GM20000 (cell line): ENCODE measurements at places on chromosomes 12 and 14.

GRCh38 chr14:23478109-23478759, 8.7 kb downstream of the NGDN start:
- DNase-seq = peak; percentile 49

GRCh38 chr12:109743076-109743910, 29.7 kb downstream of the FAM222A start:
- no peak for DNase-seq

- no peak for DNase-seq
Measured at GRCh38 chr12:32545413-32545980, 133.6 kb upstream of the DNM1L start.

DNA sequence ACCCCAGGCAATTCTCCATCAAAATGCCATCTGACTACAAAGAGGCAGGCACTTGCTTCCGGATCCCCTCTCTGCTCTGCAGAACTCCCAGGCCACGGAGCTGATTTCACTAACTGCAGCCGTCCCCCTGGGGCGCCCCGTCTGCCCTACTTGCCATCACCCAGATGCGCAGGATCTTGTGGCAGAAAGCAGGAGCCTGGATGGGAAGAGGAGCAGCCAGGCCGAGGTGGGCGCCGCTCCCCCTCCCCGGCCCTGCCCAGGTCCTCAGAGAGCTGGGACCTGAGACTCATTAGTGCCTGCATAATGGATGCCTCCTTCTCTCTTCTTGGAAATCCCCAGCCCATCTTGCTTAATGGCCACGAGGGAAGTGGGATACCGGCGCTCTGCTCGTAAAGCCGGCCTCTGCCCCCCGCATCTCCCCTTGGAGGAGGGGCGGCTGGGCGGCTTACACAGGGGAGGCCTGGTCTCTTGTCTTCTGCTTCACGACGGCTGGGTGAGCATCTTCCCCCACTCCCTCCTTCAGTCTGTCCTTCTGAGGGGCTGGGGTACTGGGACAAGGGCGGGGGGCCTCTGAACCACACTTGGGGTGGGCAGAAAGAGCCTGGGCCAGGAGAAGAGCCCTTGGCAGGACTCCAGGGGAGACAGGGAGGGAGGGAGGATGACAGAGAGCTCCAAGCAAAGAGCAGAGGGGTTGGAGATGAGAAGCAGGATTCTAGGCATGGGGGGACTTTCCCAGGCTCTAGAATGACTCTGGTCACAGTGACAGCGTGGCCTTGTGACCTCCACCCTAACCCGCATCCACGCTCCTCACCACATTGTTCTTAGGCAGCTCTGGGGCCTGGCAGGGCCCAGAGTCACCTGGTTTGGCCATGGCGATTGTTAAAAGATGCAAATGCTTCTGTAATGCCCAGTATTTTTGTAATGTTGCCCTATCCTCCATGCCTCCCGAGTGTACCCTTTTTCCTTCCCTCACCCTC, 19.4 kb upstream of the EML1 start:
- DNase-seq = no peak

GRCh38 chr14:56300495-56300894, 182.3 kb downstream of the PELI2 start:
- no peak for DNase-seq

- DNase-seq = no peak
Measured at GRCh38 chr12:48390026-48390425, 39.3 kb upstream of the ZNF641 start.

DNA sequence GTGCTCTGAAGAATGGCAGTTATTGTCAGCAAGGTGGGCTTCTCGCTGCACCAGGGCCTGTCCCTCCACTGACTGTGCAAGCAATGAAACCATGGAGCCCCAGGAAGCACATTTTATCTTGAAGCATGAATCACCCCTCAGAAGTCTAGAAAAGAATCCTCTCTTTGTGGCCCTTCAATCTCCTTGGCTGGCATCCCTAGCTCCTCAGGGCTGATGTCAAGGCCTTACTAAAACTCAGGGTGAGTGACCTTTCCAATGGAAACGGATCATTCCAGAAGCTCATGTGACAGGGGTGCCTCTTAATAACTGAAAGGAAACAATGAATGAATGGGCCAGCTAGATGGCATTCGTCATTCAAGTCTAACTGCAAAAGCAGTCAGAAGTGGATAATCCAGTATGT, 22.3 kb upstream of the PLEKHH1 start:
- no peak for DNase-seq

DNA sequence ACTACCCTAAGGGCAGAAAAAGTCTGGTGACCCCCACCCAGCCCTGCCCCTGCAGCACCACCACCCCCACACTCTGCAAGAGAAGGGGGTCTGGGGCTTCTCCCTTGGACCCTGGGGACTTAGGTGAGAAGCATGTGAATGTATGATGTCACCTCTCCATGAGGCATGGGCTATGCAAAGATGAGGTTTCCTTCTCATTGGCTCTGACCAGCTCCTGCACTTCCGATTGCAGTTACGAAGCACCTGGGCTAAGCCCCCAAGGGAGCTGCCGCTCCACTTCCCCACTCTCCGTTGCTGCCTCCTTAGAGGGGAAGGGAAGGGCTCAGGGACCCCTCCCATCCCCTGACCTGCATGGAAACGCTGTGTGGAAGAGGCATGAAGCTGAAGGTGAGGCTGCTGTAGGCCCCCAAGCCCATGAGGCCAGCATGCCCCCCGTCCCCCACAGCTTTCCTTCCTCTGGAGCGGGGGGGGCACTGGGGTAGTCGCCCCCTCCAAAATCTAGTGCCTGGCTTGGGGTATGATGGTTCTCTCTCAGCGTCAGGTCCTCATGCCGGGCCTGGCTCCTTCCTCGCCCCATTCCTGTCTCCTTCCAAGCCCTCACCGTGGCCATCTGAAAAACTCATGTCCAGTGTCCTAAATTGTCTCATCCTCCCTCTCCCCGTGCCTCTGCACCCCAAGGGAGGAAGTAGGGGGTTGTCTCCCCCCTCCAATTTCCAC, 5.5 kb upstream of the DDX23 start:
- no peak for DNase-seq

- DNase-seq = no peak
Measured at GRCh38 chr14:100079726-100080005, 14.4 kb downstream of the EVL start.

DNA sequence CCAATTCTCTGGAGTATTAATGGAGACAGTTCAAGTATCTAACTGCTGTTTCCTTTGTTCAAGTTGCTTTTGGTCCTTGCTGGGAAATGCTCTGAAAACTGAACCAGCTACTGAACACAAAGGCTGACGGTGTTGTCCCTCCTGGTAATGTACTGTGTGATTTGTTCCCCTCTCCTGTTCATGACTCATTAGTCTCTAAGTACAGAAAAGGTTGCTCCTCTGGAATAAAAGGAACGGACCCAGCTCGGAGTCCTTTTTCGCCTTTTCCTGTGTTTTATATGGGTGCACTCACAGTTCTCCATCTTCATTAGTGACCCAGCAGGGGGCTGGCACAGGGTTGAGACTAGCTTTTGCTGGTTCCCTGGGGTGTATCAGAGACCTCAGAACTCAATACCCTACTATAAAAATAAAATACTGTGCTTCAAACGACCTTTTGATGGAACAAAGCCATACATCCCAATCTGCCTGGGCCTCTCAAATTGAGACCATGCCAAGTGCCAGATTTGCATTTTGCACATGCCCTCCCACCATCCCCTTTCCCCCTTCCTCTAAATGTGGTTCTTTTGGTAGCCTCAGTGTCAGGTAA, 269.7 kb downstream of the RAD51B start:
- no peak for DNase-seq

- DNase-seq = no peak
Measured at GRCh38 chr14:34794217-34794616, 79.8 kb upstream of the CFL2 start.

DNA sequence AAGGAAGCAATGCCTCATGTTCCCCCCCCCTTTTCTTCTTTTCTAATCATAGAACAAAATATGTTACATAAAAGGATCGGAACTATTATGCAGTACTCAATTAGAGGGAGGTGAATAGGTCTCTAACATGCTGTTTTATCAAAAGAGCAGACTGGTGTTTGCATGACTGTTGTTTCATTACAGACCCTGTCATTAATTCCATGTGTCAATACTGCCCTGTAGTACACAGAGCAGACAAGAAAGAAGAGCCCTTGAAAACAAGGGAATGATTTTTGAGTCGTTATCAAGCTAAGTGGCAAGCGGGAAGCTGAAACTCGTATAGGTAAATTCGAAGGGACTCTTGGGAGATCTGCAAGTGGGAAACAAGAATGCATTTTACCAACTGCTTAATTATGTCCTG, 76.9 kb upstream of the TMEM263 start:
- DNase-seq = no peak

DNA sequence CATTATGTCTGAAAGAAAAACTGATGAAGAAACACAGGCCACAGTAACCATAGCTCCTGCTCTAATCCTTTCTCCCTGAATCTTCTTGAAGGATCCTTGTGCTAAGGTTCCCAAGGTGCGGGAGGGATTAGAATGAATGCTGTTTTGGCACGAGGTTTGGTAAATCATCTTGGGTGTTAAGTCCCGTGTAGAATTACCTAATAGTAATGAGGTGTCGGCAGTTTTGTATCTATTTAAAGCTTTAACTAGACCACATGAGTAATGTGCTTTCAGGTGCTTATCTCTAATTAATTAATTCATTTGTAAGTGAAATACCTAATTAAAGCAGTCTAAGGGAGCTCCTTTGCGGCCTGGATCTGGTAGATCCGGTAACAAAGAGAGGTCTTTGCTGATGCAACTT, 53.9 kb downstream of the GNG2 start:
- DNase-seq = no peak

DNA sequence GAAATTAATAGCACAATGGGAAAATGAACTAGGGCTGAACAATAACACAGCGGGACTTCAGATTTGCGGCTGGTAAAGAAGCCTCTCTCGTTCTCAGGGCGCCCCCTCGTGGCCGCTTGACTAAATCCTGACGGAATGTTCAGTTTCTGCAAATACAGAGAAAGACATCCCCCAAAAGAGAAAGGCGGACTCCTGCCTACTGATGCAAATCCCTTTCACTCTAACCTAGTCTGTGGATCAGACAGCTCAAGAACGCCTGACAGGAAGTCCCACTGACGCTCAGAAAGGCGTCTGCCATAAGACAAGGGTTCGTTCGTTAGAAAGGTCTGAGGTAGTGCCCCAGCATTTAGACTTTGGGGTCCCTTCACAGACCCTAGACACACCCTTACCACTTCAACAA, 2.5 kb downstream of the NUAK1 start:
- DNase-seq = peak; percentile 81

GRCh38 chr12:28683366-28683765, 465.7 kb upstream of the FAR2 start:
- no peak for DNase-seq

GRCh38 chr14:105286759-105287144, 14.0 kb downstream of the BRF1 start:
- no peak for DNase-seq

- peak; percentile 15 for DNase-seq
Measured at GRCh38 chr12:72673853-72674252, 401.7 kb downstream of the TRHDE start.
